ENCODE measurements at places on chromosomes 4 and X.

GRCh38 chr4:123802082-123802645, 405.6 kb downstream of the SPRY1 start:
- DNase-seq: no peak

DNA sequence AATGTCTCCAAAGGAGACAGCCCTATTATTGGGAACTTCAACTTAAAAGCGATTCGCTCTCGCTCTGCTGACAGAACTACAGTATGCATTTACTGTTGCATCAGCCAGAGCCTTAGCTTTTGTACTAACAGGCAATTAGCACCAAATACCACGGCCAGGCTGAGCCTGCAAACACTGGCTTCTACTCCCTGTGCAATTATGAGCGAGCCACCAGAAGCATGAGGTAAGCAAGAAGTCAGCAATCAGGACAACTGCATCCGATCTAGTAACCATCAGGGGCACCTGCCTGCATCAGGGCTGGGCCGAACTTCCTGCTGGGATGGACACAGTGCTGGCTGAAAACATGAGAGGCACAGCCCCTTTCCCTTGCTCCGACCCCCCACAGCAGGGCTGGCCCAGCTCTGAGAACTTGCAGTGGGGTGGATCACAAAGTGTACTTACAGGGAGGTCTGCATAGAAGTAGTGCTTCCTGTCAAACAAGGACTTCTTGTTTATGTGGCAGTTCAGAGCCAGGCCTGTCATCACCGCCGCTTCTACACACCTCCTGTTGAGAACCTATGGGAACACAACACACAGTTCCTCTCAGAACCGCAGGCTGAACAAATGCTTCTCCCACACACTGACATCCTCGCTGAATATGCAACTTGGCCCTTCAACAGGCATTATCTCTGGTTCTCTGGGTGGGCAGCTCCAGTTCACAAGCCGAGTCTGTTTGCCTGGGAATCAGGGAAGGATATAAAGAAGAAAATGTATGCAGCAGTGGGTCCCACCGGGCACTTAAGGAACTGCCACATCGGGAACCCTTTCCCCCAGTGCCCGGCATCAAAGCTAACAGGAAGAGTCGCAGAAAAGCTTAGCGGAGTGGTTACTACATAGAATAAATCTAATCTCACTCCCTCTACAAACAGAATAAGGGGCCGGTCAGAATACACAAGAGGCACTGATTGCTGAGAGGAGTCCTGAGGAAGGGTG, 41.5 kb downstream of the GATB start:
- no peak for DNase-seq

GRCh38 chr4:102455750-102456149, 45.4 kb upstream of the NFKB1 start:
- DNase-seq: no peak

DNA sequence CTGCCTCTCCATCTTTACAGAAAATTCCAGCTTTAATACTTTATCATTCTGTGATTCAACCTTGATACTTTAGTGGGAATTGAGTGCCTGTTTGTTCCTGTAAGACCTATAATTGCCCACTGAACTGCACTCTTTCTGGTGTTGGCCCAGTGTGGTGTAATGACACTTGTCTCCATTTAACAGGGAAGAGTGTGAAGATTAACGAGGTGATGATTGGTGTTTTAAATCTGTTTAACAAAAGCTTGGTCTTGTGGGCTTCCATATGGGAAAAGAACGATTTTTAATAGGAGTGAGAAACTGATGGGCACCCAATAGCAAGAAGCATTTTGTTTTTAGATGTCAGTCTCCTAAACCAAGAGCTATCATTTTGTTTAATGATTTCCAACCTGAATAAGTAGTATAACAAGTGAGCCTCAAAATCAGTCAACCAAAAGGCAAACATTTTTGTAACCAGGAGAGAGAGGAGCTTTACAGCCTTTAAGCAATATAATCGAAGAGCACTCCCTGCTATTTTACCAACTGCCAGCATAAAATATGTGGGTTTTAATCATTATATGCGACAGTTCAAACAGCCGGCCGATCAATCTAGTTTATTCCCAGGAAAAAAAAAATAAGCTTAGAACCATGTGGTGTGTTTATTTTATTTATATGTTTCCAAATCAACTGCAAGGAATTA, 50.2 kb downstream of the SUPT20HL1 start:
- no peak for DNase-seq

- no peak for DNase-seq
These were observed 328.3 kb downstream of the GBA3 start for GRCh38 chr4:23021040-23021439.

- DNase-seq: no peak
These were observed 59.0 kb upstream of the SLIT2 start for GRCh38 chr4:20192736-20193135.

GRCh38 chrX:39675619-39676018, 422.1 kb downstream of the BCOR start:
- DNase-seq: no peak

DNA sequence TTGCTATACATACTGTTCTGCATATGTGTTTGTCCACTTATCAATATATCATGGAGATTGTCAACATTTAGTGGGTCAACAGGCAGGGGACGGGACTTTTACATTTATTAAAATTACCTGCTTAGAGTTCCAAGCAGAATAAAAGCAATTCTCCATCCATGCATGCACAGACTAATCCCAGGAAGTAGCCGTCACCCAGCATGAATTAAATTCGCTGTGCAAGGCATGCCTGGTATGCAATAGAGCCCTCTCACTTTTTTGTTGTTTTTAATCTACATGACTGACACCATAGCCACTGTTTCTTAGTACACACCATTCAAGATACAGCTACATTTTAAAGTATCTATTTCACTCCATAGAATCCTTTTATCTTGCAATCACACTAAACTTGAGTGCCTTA, 108.9 kb downstream of the USP46 start:
- DNase-seq: no peak

- no peak for DNase-seq
These were observed 850 bp downstream of the IGBP1 start for GRCh38 chrX:70134116-70134477.

DNA sequence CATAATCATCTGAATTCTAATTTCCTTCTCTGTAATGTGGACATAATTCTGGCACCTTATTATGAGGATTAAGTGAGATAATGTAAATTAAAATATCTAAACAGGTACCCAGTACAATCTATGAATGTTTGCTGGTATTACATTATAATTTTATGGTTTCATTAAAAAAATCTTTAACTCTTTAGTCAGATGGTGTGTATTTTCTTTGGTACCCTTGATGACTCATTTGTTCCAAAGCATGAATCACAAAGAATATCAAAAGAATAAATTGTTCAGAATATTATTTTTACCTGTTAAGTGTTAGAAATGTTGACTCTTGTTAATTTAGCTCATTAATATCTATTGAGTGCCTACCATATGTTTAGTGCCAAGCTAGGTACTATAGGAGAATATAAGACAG, 74.3 kb downstream of the SNX25 start:
- DNase-seq: no peak

GRCh38 chr4:173752610-173753230, 222.7 kb upstream of the HAND2 start:
- peak; percentile 62 for DNase-seq

DNA sequence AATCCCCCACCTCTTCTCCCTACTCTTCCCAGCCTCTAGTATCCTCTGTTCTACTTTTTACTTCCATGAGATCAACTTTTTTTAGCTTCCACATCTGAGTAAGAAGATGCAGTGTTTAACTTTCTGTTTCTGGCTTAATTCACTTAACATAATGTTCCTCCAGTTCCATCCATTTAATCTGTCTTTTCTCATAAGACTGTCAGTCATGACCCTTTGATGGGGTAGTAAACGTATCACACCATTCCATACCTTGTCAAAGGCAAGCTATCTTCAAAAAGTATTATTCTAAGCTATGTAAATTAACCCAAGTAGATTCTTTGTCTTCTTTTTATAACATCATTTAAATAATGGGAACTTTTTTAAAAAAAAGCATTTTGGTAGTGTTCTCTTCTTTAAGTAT, 15.0 kb upstream of the GBA3 start:
- DNase-seq: no peak

DNA sequence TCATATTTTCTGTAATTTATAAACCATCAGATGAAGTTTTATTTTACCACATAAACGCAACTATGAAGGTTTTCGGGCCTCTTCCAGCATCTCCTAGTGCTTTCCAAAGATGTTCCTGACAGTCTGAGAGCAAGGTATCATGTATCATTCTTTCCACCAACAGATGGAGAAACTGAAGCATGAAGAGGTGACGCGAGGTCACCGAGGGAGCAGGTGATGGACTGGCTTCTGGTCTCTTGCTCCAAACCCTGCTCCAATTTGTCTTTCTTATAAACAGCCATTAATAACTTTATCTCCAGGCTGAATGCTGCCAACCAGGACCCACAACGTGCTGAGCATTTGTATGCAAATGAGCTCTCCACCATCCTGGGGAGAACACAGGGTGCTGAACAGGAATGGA, 86.3 kb upstream of the MAML3 start:
- no peak for DNase-seq

DNA sequence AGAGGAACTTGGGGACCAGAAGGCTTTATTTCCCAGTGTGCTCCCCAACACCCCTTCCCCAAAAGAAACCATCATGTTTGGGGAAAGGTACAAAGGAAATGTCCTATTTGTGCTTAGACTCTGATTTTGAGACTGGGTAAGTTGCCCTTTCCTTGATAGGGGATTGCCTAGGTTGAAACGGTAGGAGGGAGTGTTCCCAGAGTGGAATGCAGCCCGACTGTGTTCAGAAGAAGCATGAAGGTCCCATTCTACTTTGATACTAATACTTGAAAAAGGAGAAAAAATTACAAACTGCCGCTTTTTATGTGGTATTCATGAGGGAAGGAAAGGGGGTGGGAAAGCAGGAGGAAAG, 32.4 kb upstream of the TMEM131L start:
- no peak for DNase-seq

DNA sequence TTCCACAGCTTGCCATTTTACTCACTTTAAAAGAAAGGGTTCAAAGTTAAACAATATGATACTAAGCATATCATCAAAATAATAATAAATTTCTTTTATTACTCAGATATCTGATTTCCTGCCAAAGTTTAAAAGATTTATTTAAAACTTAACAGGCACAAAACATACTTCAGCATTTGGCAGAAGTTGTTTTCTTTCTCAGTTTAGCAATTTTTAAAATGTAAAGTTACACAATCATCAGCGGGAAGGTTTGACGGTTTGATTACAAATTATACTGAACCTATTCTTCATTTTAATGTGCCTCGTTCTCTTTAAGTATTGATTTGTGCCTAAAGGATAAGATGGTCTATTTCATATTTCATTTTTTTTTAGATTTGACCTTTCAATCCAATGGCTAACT, 227.2 kb downstream of the APBB2 start:
- DNase-seq: no peak

- no peak for DNase-seq
These were observed 155.9 kb downstream of the SHOX start for GRCh38 chrX:786441-786881.

DNA sequence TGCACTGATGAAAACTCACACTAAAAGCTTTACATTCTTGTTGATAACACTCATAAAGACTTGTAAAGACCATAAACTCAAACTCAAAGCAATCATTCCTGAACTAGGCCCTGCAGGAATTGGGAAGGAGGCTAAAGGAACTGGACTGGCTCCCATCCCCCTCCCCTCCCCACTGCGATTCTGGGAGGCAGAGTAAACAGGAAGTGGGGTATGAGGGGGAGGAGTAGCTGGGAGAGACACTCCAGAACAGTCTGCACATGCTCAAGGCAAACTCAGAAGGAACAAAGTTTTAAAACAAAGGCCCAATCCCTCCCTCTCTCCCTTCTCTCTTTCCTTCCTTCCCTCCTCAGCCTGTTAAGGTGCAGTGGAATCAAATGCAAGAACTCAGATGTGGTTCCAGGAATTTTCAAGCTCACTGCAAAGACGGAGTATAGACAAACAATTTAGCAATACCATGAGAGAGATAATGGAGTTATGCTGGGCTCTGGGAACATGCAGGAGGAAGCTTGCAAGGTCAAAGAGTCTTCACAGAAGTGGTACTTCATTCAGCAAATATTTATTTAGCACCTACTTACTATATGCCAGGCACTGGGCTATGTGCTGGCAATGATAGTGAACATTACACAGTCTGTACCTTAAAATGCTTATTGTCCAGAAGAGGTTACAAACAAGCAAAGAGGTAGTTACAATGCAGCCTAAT, 15.9 kb downstream of the MID1IP1 start:
- no peak for DNase-seq

- DNase-seq: no peak
These were observed 496.7 kb downstream of the SPRY1 start for GRCh38 chr4:123893011-123893981.

- DNase-seq: no peak
These were observed 152.0 kb upstream of the SLC4A4 start for GRCh38 chr4:71186566-71187403.

DNA sequence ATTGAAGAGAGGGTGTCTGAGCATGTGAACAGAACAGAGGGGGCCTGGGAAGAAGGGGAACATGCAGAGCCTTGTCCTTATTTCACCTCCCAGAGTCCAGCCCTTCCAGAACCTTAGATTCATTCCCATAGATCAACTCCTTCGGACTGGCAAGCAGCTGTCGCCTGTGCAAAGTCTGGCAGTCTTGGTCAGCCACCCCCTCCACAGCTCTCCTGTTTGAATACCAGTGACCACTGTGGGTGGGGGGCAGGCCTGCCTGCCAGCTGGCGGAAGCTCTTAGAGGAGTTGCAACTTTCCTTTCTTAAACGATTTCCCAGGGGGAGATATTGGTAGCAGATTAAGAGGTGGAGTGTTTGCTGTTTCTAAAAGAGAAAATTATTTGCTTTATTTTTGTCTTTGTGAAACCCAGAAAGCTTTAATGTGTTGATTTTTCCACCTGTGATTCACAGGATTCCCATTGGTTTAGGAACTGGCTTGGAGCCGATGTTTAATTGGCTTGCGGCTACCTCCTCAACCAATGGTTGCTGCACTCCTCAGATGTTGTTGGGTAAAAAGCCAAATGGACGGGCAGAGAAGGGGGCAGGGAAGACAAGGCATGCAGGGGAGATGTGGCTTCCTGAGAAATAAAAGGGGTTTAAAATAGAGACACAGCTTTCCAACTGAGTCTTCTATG, 62.2 kb upstream of the PRPS1 start:
- DNase-seq: peak; percentile 2

- DNase-seq: no peak
These were observed 78.2 kb downstream of the AFAP1 start for GRCh38 chr4:7861440-7861881.

- no peak for DNase-seq
These were observed 11.8 kb downstream of the MOB1B start for GRCh38 chr4:70914000-70914399.

GRCh38 chr4:152607178-152607577, 71.3 kb upstream of the FBXW7 start:
- DNase-seq: no peak

GRCh38 chr4:150136036-150136435, 57.8 kb downstream of the DCLK2 start:
- no peak for DNase-seq

DNA sequence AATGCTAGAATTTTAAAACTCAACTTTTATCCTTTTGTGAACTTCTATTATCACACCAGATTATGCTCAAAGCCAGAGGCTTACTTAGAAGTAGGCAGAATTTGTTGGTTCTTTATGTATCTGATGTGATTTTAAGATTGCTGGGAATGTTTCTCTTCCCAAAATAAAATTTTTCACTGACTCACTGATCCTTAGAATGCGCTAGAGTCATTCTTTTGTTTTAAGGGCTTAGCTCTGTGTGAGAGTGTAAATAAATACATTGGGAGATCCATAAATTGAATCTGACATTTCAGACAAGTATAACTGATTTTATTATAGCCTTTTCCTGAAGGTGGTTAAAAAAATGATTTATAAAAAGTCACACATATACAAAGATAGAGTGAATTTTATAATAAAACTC, 101.3 kb downstream of the LARP1B start:
- no peak for DNase-seq

GRCh38 chrX:144849141-144849540, 398.2 kb upstream of the SPANXN1 start:
- no peak for DNase-seq

Measured in GM12865 (cell line).